ENCODE measurements at places on chromosomes 11 and 22.

DNA sequence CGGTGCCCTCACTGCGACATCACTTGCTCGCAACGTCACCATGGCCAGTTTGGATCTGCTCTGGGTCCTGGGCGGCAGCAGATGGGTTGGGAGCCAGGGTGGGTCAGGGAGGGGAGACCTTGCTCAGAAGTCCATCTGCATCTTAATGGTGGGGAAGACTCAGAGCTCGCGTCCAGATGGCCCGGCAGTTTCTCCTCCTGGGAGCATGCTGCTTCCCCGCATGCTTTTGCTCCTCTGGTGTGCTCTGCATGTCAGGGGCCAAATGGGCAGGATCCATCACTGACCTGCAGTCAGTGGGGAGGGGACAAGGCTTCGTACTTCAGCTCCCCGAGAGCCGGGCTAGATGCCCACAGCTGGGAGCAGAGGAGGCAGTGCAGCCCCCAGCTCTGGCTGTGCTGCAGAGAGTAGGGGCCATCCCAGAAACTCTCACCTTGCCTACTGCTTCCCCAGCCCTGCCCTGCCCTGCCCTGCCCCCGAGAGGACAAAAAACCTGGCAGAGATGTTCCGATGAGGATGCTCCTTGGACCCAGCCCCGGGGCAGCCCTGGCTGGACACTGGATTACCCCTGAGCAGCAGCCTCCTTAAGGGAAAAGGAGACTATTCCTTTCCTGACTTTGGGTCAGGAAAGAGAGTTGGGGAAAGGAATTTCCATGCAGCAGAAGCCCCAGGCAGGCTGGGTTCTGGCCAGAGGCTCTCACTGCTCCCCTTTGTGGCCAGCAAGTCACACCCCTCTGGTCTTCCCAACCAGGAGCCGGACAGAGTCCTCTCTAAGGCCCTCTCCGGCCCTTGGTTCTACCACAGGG is 149.9 kb downstream of the PKNOX2 start:
- no peak for DNase-seq

DNA sequence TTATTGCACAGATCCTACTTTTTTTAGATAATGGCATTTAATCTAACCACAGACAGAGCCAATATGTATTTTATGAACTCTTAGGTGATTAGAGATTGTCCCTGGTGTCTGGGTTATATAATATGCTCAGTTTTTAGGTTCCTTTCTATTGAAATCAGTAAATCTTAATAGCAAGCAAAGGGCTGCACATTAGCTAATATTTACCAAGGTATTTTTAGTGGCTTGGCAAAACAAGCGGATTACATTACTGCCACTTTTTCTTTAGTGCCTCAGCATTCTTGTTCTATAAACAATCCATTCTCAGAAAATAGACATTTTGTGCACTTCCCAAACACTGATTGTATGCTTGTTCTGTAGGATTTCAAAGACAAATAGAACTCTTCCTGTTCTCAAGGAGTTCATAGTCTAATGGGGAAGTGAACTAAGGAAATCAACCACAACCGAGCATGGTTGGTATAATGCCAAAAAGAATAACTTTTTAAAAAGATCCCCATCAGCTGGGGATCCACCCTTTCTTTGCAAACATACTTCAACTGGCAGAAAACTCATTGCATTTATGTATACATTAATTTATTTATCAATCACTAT is 23.8 kb downstream of the KCNJ1 start:
- DNase-seq: no peak

- DNase-seq: no peak
Measured at GRCh38 chr11:48020092-48020755, 39.9 kb downstream of the PTPRJ start.

GRCh38 chr11:79699246-79699645 is 258.4 kb upstream of the TENM4 start:
- no peak for DNase-seq

- peak; percentile 63 for DNase-seq
Measured at GRCh38 chr11:60924110-60924905, at the start of gene TMEM132A. TSS of gene TMEM132A (plus strand) at chr11:60924460. CDS start at chr11:60924634, 174 bp downstream.

- no peak for DNase-seq
Measured at GRCh38 chr11:12174128-12174476, 63.7 kb downstream of the MICAL2 start.

GRCh38 chr11:113724778-113725177 is 18.7 kb upstream of the TMPRSS5 start:
- no peak for DNase-seq

DNA sequence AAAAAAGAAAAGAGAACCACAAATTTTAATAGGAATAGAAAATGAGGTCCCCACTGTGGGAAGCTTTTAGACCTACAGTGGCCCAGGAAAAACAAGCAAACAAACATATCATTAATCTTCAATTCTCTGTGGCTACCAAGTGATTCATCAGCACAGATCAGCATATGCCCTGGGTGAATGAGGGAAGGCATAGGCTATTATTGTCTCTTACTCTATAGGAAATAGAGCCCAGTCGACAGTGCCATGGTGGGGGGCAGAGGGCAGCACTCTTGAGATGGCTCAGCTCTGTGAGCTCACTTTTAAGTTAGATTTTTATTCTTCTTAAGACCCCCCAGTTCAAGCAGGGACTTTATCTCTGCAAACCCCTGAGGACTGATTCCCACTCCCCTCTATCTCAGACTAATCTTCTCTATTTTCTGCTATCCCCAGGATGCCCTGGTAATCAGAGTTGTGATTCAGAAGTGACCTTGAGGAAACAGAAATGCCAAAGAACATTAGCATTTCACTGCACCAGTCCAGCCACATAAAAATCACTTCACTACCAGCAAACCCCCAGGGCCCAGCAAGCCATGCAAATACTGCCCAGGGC is 9.5 kb upstream of the FEZ1 start:
- no peak for DNase-seq

DNA sequence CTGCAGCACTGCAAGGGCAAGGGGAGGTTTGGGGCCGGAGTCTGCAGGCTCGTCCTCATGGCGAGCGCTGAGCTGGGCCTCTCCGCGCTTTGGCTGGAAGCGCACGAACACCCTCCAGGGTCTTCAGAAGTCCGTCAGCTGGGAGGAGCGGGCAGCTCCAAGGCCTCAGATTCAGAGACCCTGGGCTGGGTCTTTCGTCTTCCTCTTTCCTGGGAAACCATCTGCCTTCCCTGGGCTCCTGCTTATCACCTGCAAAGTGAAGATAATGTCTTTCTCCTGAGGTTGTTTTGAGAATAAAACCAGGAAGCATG is 525.6 kb downstream of the BRD1 start:
- DNase-seq: no peak

- DNase-seq: no peak
Measured at GRCh38 chr11:66591175-66591574, 1.7 kb downstream of the CCDC87 start.

- DNase-seq: no peak
Measured at GRCh38 chr11:36567694-36568093, at the start of gene RAG1. TSS of gene RAG1 (plus strand) at chr11:36568007. CDS start at chr11:36573305, 5,298 bp downstream.

- DNase-seq: no peak
Measured at GRCh38 chr11:65058419-65059054, at the start of gene NAALADL1. TSS of gene NAALADL1 (minus strand) at chr11:65058553. CDS start at chr11:65058521, 32 bp downstream.

DNA sequence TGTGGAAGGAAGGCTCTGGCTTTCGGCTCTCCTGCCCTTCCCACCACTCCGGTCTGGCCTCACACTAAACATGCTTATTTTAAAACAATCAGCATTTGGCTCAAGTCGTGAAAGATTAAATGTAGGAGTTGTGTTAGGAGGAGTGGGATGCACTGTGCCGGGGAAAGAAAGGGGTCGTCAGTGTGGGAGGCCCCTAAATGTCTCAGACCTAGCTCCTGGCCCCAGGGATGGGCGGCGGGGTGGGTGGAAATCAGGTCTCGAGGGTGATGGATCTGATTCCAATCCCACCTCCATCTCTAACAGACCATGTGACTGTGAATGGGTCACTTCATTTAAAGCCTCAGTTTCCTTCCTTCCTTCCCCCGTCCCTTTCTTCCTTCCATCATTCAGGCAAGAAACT is 6.9 kb upstream of the SHISAL1 start:
- DNase-seq: no peak

DNA sequence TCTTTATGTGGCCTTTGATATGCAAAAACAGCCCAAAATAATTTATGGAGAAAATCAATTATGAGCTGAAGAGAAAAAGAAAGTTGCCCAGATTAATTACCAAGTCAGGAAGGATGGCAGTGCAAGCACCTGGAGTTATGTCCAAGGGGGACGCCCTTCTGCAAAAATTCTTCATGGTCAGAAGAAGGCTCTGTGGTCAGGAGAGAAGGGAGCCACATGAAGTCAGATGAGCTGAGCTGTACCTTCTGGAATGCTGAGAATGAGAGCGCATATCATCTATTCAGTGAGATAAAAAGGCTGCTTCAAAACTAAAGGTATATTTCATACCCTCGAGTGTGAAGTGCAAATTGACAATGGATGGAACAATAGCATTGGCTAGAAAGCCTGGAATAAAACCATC is 607.4 kb downstream of the NTM start:
- no peak for DNase-seq

DNA sequence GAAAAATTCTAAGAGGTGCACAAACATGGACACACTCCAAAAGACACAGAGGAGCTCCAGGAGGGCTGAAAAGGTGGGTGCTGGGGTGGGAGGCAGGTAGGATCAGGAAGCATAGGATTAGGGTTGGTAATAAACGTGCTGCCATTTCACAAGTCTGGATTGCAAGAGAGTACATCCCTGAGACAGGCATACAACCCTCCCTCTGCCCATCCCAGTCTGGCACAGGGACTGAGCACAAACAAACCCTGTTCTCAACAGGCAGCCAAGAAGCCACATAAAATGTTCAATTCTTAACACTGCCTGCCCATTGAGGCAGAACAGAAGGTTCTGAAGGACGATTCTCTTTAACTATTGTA is 18.5 kb downstream of the SLC35F2 start:
- DNase-seq: no peak

- DNase-seq: no peak
Measured at GRCh38 chr11:42631220-42631843, 680.5 kb upstream of the API5 start.

GRCh38 chr11:120221115-120221752 is 10.4 kb downstream of the OAF start:
- DNase-seq: no peak

- no peak for DNase-seq
Measured at GRCh38 chr11:66020618-66021357, 5.5 kb downstream of the CATSPER1 start.

DNA sequence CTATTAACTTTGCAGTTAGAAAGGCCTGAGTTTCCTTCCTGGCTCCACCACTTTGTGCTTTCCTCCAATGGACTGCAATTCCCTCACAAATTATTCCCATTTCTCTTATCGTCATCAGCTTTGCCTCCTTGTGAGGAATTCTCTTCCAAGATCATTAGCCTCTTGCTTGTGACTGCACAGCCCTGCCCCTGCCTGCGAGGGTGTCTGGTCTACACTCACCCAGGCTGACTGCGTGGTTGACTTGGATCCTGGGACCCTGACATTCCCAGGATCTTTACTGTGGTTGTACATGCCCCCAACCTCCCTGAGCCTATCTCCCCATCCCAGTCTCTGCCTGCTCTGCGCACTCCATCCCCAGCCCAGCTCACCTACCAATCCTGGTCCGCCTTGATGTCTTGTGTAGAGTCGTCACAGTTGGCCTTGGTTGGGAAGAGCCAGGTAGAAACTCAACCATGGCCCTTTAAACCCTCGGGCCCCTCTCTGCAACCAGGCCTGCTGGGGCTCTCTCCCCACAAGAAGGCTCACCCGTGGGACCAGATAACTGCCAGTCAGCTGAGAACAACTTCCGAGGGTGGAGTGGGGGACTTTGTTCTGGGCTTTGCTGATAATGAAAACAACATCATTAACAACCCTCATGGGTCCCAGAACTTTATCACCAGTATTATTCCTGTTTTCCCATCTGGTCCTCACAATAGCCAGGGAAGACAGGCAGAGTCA is at the start of gene OR2AT4:
Gene OR2AT4, minus strand, starts transcription at position 421 of the 717 bp plus-strand sequence.
- no peak for DNase-seq

DNA sequence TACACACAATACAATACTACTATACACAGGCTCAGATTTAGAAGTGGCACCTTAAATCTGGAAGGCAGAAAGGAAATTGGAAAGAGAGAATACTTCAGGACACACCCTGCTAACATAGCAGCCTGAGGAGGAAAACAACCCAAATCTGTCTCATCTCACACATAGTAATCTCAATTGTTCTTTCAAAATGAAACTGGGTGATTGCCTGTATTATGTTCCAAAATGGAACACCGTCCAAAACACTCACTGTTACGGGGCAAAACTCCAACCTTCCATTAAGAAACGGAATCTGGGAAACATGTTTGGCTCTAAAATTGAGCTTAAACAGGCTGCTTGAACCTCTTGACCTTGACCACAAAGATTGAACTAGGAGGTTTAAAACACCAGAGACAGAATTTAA is 572.6 kb downstream of the OPCML start:
- no peak for DNase-seq

DNA sequence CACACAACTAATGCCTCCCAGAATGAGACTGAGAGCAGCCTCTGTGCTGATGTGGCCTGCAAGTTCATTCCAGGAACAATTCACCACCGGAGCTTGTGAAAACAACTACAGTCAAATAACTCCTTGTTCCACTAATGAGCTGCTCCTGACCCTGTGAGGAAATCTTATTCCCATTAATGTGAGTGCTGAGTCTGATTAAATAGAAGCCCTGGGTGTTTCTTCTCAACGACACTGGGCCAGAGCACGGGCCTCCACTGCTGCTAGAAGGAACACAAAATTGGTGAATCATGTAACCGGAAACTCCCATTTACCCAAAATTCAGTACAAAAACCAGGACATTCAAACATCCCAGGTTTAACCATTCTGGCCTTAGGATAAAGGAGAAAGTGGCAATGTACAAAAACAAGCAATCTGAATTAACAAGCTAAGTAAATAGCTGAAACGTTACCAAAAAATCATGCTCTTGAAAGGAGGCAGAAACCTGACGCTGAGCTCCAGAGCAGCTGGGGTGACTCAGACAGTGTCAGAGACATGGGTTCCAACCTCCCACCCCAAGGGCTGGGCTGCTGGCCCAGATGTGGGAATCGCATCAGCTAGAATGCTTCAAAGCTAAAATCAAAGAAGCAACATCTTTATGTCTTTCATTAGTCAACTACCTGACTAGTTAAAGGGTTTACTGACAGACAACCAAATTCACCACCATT is 26.7 kb downstream of the SERGEF start:
- DNase-seq: no peak

GRCh38 chr22:45740236-45740635 is 68.6 kb downstream of the ATXN10 start:
- no peak for DNase-seq

DNA sequence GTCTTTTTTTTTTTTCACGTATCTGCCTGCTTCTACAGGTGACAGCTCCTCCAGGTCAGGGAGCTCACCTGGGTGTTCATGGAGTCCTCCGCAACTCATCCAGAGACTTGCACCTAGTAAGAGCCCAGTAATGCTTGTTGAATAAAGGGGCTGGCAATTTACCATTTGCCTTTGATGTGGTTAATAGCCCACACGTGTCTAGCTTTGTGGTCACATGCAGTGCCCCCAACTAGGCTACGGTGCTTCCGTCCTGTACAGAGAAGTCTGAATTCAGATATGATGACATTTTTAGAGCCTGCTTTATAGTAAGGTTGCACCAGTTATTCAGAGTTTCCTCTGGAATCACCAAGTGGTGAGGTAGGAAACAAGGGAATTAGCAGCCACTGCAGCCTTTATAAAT is 199.4 kb upstream of the MTMR2 start:
- no peak for DNase-seq
